NCI-H2171 treated with DMSO at 0.1 percent for 48 hours (cell line): ENCODE measurements at places on chromosomes 5 and 9.
A peak's percentile ranks its signal among the peaks of the same experiment; 100 is the strongest.

- no peak for DNase-seq
Observed at GRCh38 chr5:150503977-150504620, 3.8 kb upstream of the NDST1 start.

DNA sequence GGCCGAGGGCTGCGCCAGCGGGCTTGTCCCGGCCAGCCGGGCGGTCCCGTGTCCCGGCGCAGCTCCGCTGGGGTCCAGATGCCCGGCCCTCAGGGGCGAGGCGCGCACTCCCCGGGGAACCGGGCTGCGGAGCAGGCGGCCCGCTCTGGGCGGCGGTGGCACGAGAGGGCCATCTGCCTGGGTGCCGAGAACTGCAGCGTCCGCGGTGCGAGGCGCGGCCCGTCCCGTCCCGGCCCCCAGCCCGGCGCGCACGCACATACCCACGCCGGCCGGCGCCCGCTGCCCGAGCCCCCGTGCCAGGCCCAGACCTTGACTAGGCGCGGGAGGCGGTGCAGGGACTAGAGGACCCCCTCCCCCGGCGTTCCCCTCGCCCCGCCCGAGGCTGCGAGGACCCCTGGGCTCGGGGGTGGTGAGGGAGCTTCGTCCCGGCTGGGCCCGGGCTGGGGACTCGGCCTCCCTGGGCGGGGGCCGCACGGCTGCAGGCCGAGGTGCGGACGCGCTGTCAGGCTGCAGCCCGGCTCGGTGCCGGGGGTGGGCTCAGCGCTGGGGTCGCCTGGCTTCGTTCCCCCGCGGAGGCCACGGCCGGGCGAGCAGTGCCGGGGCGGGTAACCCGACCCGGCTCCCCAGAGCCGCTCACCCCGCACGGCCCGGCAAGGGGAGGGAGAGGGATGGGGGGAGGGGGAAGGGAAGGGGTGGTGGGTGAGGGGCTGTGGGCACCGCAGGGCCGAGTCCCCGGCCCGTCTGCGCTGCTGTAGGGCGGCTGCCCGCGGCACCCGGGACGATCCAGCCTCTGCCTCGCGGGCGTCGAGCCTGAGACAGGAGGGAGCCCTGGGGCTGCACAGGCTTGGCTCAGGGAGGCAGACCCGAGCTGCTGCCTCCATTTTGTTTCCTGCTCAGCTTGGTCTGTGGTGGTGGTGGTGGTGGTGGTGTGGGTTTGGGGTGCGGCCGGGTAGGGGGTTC, 1.2 kb upstream of the NSD1 start:
- DNase-seq = no peak

DNA sequence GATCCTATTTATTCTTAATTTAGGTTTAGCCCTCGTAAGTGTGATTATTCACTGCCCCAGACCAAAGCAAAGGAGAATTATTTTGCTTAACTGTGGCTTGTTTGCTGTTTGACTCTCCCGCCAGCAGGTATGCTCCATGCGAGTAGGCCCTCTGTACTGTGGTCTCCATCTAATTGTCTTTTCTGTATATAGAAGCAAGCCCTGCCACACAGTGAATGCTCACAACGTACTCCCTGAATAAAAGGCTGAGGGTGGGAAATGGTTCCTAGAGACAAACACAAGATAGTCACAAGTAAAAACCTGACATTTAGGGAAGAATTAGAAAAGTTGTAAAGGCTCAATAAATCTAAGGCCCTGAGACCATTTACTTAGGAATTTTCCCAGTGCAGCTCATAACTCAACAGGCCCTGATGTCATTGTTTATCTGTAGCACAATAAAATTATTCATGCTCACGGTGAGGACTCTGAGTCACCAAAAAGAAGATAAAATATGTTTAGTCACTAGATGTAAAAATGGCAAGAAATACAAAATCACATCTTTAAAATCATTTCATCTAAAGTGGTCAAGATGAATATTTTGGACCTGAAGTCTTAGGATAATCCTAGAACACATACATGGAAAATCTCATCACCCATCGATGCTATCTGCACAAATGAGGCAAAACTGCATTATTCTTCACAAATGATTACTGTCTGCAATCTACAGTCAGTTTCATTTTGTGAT, 473.2 kb downstream of the ENC1 start:
- peak; percentile 1 for DNase-seq

- peak; percentile 20 for DNase-seq
Observed at GRCh38 chr9:87685871-87686519, 39.9 kb upstream of the CTSL start.

GRCh38 chr9:16092142-16093091, 539.6 kb downstream of the CCDC171 start:
- no peak for DNase-seq

DNA sequence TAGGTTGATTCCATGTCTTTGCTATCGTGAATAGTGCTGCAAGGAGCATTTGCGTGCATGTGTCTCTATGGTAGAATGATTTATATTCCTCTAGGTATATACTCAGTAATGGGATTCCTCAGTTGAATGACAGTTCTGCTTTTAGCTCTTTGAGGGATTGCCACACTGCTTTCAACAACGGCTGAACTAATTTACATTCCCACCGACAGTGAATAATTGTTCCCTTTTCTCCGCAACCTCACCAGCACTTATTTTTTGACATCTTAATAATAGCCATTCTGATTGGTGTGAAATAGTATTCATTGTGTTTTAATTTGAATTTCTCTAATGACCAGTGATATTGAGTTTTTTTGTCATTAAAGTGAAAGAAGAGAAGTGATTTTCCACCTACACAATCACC, 18.5 kb downstream of the IFNA5 start:
- DNase-seq = no peak

GRCh38 chr9:130200038-130200849, 28.0 kb downstream of the NCS1 start:
- no peak for DNase-seq

DNA sequence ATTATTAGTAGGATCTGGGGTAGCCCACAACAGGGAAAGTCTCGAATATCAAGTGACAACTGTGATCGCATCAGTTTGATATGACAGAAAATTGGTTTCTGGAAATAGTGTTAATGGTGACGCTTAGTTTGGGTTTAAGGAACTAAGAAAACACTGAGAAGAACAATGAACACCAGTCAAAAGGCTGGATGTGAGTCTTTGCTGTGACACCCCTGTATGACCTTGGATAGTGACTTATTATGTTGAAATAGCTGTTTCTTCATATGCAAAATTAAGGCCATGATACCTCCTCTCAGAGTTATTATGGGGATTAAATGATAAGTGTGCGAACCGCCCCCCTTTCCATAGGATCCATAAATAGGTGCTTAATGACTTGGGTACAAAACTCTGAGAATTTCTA, 926 bp downstream of the DNAJC25 start:
- no peak for DNase-seq

DNA sequence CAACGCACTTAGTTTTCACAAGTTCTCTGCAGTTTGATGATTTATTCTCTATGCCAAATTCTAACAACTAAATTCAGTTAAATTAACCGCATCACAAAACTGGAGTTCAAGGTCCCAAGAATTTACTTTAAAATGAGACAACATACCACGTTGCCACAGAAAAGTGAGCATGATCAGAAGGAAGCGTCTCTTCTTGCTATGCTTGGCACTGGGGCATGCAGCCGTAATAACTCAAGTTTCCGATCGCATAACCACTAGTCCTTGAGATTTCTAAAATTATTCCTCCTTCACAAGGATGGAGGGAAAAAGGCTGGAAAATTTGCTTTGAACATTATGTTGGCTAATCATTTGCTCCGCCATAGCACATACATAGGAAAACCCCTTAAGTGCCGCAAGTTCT, 13.9 kb downstream of the NFIB start:
- DNase-seq = no peak

DNA sequence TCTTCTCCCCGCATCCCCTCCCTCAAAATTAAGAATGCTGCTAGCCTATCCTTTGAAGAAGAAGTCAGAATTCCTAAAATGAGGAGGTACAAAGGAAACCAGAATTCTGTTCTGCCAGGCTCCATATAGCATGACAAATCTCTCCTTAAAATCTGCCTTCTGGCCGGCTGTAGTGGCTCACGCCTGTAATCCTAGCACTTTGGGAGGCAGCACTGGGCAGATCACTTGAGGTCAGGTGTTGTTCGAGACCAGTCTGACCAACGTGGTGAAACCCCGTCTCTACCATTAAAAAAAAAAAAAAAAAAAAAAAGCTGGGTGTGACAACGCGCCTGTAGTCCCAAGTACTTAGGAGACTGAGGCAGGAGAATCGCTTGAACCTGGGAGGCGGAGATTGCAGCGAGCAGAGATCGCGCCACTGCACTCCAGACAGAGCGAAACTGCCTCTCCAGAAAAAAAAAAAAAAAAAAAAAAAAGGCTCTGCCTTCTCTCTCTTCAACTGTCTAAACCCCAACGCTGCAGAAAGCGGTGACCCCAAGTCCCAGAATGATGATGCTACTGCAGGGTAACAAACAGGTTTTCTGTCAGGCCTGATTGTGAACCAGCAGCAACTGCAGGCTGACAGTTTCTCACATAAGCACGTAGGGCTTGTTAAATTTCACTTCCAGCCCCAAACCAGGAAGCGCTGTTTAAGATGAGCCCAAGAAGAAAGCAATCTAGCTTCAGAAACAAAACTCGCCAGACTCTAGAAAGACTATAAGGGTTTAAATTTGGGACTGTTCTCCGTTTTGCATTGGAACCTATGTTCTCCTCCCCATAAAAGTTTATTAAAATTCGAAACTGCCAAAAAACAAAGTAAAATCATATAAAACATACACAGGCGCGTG, 963 bp upstream of the CAST start:
- no peak for DNase-seq

- DNase-seq = no peak
Observed at GRCh38 chr9:104334549-104334948, 169.5 kb upstream of the OR13F1 start.
